ENCODE measurements at places on chromosomes 6 and 20.
A peak's percentile ranks its signal among the peaks of the same experiment; 100 is the strongest.

DNA sequence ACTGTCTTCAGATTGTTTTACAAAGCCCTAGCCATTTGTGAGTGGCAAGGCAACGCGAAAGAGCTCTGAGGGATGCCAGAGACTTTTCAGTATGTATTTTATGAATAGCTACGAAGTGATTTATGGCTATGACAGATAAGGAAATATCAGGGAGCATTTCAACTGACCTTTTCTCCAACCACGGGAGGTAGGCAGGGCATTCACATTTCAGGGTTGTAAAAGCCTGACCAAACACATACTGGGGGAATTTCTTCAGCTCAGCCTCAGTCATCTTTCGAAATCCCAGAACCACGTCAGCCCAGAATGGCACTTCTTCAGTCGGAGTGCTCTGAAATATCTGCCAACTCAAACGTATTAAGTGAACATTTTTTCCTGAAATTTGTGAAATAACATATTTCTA is 10.8 kb downstream of the DDO start:
- H3K27ac ChIP-seq: no peak overlapping the region
- H3K4me3 ChIP-seq: no peak overlapping the region
- DNase-seq: no peak
- no peaks in the 10 kb centered on the region for H3K27me3 ChIP-seq

- no peaks in the 10 kb centered on the region for H3K4me1 ChIP-seq
- no peaks in the 10 kb centered on the region for H3K27me3 ChIP-seq
- H3K4me3 ChIP-seq: no peak overlapping the region
- DNase-seq: no peak
These were observed 78.3 kb downstream of the AKAP7 start for GRCh38 chr6:131213501-131213990.

DNA sequence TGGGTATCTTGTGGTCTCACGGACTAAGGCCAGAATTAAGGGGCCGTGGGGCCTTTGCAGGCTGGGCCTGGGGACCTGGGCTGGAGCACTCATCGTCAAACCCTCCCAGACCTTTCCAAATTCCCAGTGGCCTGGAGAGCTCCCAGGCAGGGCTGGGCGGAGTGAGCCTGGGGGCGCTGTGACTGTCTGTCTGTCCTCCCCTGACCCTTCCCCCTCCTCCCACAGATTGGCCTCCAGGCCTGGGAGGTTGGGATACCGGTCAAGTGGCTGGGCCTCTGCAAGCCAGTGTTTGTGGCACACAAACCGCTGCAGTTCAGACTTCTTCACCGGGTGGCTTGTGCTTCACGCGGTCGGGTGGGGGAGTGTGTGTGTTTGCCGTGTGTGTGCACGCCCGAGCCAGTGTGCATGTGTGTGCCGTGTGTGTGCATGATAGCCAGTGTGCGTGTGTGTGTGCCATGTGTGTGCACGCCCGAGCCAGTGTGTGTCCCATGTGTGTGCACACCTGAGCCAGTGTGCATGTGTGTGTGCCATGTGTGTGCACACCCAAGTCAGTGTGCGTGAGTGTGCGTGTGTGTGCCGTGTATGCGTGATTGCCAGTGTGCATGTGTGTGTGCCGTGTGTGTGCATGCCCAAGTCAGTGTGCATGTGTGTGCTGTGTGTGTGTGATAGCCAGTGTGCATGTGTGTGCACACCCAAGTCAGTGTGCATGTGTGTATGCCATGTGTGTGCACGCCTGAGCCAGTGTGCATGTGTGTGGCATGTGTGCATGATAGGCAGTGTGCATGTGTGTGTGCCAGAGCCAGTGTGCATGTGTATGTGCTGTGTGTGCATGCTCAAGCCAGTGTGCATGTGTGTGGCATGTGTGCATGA is 6.3 kb downstream of the RBBP8NL start:
- no peak for DNase-seq
- H3K4me3 ChIP-seq: no peak overlapping the region
- peaks cover 2% of the 10 kb centered on the region for H3K4me1 ChIP-seq
- no peaks in the 10 kb centered on the region for H3K36me3 ChIP-seq
- H3K27me3 ChIP-seq: no peaks in the 10 kb centered on the region

DNA sequence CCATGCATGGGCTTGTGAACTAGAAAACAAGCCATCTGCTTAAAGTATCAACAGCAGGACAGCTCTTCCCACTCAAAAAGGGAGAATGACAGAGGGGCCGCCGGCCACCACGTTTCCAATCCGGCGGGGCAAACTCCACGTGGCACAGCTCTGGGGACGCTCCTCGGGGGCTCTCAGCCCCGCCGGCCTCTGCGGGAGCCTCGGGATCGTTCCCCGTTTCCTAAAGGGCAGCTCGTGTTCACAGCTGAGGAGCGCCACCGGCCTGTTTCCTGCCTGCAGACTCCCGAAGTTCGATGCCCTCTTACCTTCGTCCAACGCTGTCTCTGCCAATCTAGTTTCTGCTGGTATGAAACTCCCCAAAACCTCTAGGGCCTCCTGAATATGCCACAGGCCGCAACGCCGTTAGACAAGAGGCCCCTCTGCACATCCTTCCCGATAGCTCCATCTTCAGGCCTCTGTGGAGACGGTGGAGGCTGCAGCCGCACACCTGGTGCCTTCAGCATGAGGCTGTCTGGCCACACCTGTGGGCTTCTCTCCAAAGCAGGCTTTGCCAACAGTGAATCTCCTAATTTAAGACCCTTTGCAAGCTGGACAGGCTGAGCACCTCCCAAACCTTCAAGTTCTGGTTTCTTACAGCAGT is 46.5 kb downstream of the KCNQ2 start:
- no peak for DNase-seq
- H3K4me1 ChIP-seq: no peaks in the 10 kb centered on the region
- H3K4me3 ChIP-seq: no peak overlapping the region

DNA sequence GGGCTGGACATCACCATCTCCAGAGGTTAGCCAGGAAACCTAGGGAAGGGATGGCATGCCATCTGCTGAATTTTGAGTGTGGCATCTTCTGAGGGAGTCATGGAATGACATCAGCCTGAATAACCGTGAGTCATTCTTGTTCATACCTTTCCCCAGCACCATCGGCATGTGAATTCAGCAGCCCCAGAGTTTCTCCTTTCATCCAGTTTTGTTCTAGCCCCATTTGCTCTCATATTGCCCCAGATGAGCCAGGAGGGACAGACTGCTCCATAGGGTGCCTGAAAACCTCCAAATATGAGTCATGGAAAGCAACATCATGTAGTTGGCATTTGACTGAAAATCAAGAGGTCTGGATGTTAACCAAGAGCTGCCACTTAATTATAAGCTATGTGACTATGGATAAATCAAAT is 219.2 kb upstream of the SGK1 start:
- no peak for DNase-seq
- no peaks in the 10 kb centered on the region for H3K27me3 ChIP-seq
- H3K36me3 ChIP-seq: no peaks in the 10 kb centered on the region
- H3K4me1 ChIP-seq: no peaks in the 10 kb centered on the region
- no peak overlapping the region for H3K4me3 ChIP-seq

- H3K4me1 ChIP-seq: no peaks in the 10 kb centered on the region
- DNase-seq: no peak
- H3K36me3 ChIP-seq: no peaks in the 10 kb centered on the region
- no peaks in the 10 kb centered on the region for H3K27me3 ChIP-seq
These were observed 3.4 kb downstream of the APMAP start for GRCh38 chr20:24989162-24989561.

DNA sequence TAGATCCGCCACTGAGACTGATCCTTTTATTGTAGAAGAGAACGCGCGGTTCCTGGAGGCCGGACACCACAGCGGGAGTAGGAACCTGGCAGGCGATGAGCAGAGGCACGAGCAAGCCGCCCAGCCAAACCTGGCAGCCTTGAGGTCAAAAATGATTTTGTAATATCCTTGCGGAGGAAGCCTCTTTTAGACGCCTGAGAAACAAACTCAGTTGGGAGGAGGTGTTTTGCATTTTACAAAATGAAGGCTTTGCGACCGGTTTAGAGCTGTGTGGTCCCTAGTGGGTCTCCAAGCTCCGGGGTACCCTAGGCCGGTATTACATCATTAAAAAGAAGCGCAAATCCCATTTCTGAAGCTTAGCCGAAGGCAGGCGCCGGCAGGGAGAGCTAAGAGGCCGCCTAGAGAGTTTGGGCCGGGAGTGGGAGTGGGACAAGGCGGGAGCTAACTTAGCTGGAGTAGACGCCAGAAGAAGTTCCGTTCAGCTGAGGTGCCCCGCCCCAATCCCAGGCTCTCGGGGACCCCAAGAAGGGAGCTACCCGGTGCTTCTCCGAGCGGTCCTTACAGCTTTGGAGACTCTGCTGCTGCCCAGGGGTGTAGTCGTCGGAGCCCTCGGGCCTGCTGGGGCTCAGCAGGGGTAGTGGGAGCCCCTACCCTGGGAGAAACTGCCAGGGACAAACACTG is 1.9 kb upstream of the TBX18 start:
- peak; percentile 50 for DNase-seq
- H3K27ac ChIP-seq: no peak overlapping the region
- H3K27me3 ChIP-seq: peaks cover 98% of the 10 kb centered on the region
- no peaks in the 10 kb centered on the region for H3K36me3 ChIP-seq

DNA sequence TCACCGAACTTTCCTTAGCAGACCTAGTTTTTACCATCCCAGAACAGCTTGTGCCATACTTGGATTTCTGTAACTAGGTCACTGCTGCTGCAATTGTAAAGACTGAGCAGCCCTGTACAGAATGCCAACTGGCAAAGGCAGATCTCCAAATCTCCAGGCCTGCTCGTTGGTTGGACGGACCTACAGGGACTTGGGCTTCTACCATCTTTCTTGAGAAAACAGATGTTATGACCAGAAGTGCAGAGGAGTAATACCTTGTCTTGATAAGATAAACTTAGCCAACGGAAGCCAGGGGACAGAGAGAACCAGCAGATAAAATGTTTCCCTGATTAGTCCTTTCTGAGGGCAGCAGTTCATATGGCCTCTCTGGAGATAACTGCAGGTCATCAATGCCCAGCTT is 304.1 kb downstream of the RFPL4B start:
- DNase-seq: no peak
- H3K4me3 ChIP-seq: no peak overlapping the region
- H3K4me1 ChIP-seq: no peaks in the 10 kb centered on the region
- H3K36me3 ChIP-seq: no peaks in the 10 kb centered on the region
- H3K27ac ChIP-seq: no peak overlapping the region
- no peaks in the 10 kb centered on the region for H3K27me3 ChIP-seq

GRCh38 chr6:89640804-89641203 is 2.3 kb upstream of the LYRM2 start:
- peaks cover 3% of the 10 kb centered on the region for H3K4me1 ChIP-seq
- no peak for DNase-seq
- H3K36me3 ChIP-seq: peaks cover 37% of the 10 kb centered on the region
- no peaks in the 10 kb centered on the region for H3K27me3 ChIP-seq
- H3K27ac ChIP-seq: no peak overlapping the region

DNA sequence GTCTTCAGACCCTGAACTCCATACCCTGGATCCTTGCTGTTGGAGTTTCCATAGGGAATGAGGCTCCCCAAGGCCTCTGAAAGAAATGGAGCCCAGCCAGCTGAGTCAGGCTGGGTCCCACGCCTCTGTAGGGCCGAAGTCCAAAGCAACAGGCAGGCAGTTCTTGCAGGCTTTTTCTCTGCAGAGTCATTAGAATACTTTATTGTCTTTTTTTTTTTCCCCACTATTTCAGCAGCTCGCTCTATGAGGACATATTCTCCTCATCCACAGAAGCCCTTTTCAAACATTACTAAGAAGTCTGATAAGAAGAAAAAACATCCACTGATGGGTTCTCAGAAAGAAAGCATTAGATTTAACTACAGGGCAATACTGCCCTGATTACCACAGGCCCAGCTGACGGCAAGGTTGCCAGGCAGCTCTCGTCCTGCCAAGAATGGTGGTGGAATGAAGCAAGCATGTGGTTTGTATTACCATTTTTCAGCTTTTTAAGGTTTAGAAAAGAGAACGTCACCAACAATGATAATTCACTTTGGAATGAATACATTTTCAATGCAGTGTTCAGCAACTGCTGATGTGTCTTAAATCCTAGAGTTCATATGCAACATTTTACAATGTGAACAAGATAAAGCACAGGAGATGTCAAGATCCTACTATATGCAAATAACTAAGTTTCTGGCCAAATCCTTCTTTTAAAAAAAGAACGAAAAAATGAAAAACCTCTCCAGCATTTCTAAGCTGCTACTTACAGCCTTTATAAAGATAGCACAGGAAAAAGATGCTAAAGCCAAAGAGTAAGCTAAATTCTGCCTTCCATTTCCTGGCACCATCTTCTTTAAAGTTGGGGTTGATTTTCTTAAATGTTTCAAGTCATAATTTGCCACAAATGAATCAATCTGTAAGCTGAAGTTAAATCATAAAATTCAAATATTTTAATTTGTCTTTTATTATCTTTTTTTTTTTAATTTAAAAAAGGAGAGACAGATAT is 223.6 kb upstream of the CITED2 start:
- no peak overlapping the region for H3K4me3 ChIP-seq
- H3K36me3 ChIP-seq: no peaks in the 10 kb centered on the region
- no peaks in the 10 kb centered on the region for H3K4me1 ChIP-seq
- no peaks in the 10 kb centered on the region for H3K27me3 ChIP-seq

DNA sequence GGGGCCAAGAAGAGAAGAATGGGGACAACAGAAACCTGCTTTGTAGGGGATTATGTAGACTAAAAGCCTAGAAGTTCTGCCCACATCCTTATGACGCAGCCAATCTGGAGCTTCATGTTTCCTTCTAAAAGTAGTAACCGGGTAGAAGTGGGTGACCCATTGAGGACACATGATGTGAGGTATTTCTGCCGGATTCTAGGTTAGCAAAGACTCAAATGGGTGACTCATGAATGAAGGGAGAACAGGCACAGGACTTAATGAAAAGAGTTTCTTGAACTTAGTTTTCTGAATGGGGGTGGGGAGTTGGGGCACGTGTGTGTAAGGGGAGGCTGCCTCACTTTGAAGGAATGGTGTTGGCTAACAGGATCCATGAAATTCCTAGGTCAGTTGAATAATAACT is 68.8 kb downstream of the CDS2 start:
- H3K36me3 ChIP-seq: no peaks in the 10 kb centered on the region
- H3K4me1 ChIP-seq: no peaks in the 10 kb centered on the region
- H3K27ac ChIP-seq: no peak overlapping the region
- no peak overlapping the region for H3K4me3 ChIP-seq
- H3K27me3 ChIP-seq: no peaks in the 10 kb centered on the region

GRCh38 chr6:130674604-130675003 is 152.6 kb upstream of the SMLR1 start:
- H3K27ac ChIP-seq: no peak overlapping the region
- no peaks in the 10 kb centered on the region for H3K36me3 ChIP-seq
- no peaks in the 10 kb centered on the region for H3K27me3 ChIP-seq
- DNase-seq: no peak
- no peak overlapping the region for H3K4me3 ChIP-seq

DNA sequence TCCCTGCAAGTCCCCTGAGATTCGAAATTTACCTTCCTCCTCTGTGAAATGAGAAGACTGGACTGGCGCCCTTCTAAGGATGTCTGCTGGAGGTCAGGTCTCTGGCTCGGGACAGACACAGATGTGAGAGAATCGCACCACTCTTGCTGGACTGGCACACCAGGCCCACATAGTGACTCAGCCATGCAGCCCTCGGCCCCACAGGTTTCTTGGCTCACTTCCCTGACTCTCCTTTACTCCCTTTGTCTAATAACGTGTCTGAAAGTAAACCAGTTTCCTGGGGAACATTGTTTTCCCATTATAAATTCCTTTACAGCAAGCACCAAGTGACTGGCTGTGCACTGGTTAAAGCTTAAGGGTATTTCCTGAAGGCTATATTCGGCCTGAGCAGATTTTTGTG is 106.7 kb upstream of the PLEKHG1 start:
- no peak for DNase-seq
- no peak overlapping the region for H3K27ac ChIP-seq
- no peaks in the 10 kb centered on the region for H3K36me3 ChIP-seq
- no peak overlapping the region for H3K4me3 ChIP-seq
- H3K4me1 ChIP-seq: no peaks in the 10 kb centered on the region
